Psoas muscle (tissue), 8 donors: ENCODE measurements at places on chromosomes 7 and 10. TPM values are rescaled to one million over a fixed set of nuclear protein-coding genes. Genes with fewer than 3 reads are reported as not detected.

DNA sequence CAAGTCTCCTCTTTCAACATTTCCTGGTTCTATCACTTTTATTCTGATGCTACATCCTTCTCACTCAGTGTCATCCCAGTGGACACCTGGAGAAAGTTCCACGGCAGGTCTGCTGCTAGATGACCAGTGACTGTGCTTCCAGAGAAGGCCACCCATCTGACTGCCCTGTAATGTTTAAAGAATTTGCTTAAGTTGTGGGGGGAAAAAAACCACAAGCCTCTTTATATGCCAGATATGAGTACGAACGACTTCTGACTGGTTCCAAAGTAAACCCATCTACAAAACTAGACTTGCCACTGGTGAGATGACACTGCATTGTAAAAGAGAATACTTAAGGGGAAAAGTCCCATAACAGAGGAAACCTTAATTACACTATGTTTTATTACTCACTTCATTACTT lies 69.6 kb upstream of the VWC2 start:
- no peaks in the 10 kb centered on the region for H3K36me3 ChIP-seq
- no peak overlapping the region for H3K4me3 ChIP-seq
- no peak for DNase-seq
- H3K27me3 ChIP-seq = no peaks in the 10 kb centered on the region

DNA sequence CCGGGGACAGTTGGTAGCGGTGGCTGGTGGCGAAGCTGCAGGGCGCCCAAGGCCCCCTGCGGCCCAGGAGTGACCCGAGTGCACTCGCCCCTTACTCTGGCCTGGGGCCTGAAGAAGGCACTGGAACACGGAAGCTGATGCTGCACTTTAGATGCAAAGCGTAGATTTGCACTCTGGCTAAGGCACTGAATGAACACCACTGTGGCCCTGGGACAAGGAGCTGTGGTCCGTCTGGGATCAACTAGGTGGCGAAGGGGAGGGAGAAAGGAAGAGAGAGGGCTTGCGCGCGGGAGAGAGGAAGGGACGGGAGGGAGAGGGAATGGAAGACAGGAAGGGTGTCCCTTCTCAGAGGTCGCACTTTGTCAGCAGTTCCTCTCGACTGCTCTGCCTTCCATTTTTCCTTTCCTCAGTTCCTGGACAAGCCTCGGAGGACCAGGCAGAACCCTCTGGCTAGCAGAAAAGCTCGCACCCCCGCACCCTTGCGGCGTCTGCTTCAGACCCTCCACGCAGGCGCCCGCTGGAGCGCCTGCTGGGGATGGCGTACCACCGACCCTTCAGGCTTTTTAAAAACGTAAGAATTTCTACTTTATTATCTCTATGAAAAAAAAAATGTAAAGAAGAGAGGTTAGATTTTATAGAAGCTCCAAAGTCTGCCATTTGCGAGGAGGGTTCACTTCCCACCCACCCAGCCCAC lies 1.2 kb downstream of the FERD3L start:
- H3K36me3 ChIP-seq = no peaks in the 10 kb centered on the region
- peak overlapping the region; percentile 13 for H3K4me3 ChIP-seq
- peaks cover 17% of the 10 kb centered on the region for H3K27me3 ChIP-seq
- H3K4me1 ChIP-seq = no peaks in the 10 kb centered on the region
- no peak for DNase-seq

The CCDC201 gene
- total RNA-seq = not detected

- H3K4me3 ChIP-seq = peak overlapping the region; percentile 47
- no peaks in the 10 kb centered on the region for H3K4me1 ChIP-seq
- H3K27ac ChIP-seq = no peak overlapping the region
Measured at GRCh38 chr7:120740348-120740747, 117.6 kb downstream of the TSPAN12 start.

DNA sequence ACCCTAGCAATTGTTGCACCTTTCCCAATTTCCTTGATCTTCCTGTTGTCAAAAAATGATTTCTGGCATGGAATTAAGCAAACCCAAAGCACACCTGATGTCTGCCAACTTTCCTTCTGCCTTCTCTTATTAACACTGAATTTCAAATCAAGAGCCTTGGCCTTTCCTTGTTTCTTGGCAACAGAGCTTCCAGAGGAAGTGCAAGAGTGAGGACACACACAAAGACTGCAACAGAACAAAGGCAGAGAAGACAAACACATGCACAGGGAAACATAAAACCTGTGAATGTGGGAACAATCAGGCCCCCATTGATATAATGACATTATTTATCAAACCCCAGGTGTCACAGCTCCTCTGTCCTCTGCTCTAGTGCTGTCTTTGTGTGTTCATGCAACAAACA lies 73.0 kb upstream of the IL6 start:
- H3K4me1 ChIP-seq = no peaks in the 10 kb centered on the region
- H3K36me3 ChIP-seq = no peaks in the 10 kb centered on the region
- H3K27me3 ChIP-seq = no peaks in the 10 kb centered on the region
- H3K27ac ChIP-seq = no peak overlapping the region

- peaks cover 33% of the 10 kb centered on the region for H3K27me3 ChIP-seq
- no peak overlapping the region for H3K27ac ChIP-seq
- H3K36me3 ChIP-seq = no peaks in the 10 kb centered on the region
- H3K4me3 ChIP-seq = peak overlapping the region; percentile 43
Measured at GRCh38 chr10:133329491-133330202, 7.0 kb downstream of the CALY start.

The DRGX gene
- total RNA-seq = not detected

The ACTL6B gene
- not detected for total RNA-seq

The OR2A7 gene
- total RNA-seq = not detected

The LRRN3 gene
- total RNA-seq = 0.15 TPM

The BEND7 gene
- 27.6 TPM for total RNA-seq

The NEURL1 gene
- total RNA-seq = 33.6 TPM

The CLCN1 gene
- total RNA-seq = 2.9 TPM

GRCh38 chr7:44733708-44734481 lies 14.8 kb upstream of the ZMIZ2 start:
- H3K27ac ChIP-seq = no peak overlapping the region
- H3K27me3 ChIP-seq = no peaks in the 10 kb centered on the region
- DNase-seq = no peak
- no peaks in the 10 kb centered on the region for H3K36me3 ChIP-seq
- no peaks in the 10 kb centered on the region for H3K4me1 ChIP-seq

DNA sequence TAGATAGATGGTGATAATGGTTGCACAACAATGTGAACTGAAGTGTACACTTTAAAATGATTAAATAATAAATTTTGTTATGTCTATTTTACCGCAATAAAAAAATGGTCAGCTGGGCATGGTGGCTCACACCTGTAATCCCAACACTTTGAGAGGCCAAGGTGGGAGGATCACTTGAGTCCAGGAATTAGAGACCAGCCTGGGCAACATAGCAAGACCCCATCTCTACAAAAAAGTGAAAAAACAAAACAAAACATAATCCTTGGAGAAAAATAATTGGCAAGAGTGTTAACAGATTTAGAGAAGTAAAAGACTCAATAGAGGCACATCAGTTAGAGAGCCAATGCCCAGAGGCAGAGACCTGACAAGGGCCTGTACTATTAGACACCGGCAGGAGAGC lies 9.9 kb upstream of the RPEL1 start:
- no peak overlapping the region for H3K27ac ChIP-seq
- H3K36me3 ChIP-seq = no peaks in the 10 kb centered on the region
- H3K4me1 ChIP-seq = peaks cover 5% of the 10 kb centered on the region
- DNase-seq = no peak
- no peak overlapping the region for H3K4me3 ChIP-seq
- no peaks in the 10 kb centered on the region for H3K27me3 ChIP-seq

DNA sequence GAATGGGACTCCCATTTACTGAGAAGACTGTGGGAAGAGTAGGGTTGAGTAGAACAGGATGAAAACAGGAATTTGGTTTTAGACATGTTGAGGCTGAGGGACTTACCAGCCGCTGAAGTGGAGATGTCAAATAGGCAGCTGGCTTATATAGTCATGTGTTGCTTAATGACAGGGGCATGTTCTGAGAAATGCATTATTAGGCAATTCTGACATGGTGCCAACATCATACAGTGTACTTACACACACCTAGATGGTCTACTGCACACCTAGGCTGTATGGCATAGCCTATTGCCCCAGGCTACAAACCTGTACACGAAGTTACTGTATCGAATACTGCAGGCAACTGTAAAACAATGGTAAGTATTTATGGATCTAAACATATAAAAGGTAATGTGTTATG lies 17.5 kb downstream of the ARL3 start:
- no peak overlapping the region for H3K27ac ChIP-seq
- H3K36me3 ChIP-seq = peaks cover 35% of the 10 kb centered on the region
- no peaks in the 10 kb centered on the region for H3K4me1 ChIP-seq
- DNase-seq = no peak
- H3K27me3 ChIP-seq = no peaks in the 10 kb centered on the region

The TUBAL3 gene
- total RNA-seq = 0.16 TPM

The TMEM176A gene
- 13.7 TPM for total RNA-seq

The HOXA1 gene
- not detected for total RNA-seq

DNA sequence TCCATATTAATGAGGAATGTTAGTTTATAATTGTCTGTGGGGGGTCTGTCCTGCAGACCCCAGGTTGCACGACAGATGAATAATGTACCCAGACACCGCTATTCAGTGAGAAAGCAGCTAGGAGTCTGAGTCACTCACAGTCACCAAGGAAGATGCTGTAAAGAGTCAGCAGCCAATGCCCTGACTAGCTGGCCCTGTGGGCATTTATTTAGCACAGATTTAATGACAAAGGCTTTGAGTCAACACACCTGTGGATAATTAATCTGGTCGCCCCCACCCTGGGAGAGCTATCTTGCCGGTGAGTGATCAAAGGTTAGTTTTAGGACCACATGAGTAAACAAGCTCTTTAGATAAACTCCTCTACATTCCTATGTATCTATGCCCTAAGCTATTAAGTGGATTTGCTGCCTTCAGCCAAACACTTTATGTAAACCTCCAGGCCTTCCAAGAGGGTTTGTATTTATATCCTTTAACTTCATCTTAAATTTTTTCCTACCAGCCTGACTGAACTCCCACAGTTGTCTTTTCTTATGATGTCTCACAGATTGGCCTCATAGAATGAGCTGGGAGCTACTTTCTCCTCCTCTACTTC lies 180.0 kb upstream of the ADCY1 start:
- H3K27ac ChIP-seq = no peak overlapping the region
- no peaks in the 10 kb centered on the region for H3K27me3 ChIP-seq
- H3K36me3 ChIP-seq = no peaks in the 10 kb centered on the region
- no peaks in the 10 kb centered on the region for H3K4me1 ChIP-seq
- no peak overlapping the region for H3K4me3 ChIP-seq

GRCh38 chr7:22849172-22849571 lies 26.5 kb upstream of the TOMM7 start:
- no peaks in the 10 kb centered on the region for H3K27me3 ChIP-seq
- peak overlapping the region; percentile 5 for H3K4me3 ChIP-seq
- H3K4me1 ChIP-seq = peaks cover 35% of the 10 kb centered on the region
- H3K36me3 ChIP-seq = no peaks in the 10 kb centered on the region
- peak overlapping the region; percentile 97 for H3K27ac ChIP-seq

- H3K27me3 ChIP-seq = no peaks in the 10 kb centered on the region
- no peaks in the 10 kb centered on the region for H3K4me1 ChIP-seq
- peaks cover under 1% of the 10 kb centered on the region for H3K36me3 ChIP-seq
- no peak overlapping the region for H3K27ac ChIP-seq
- no peak for DNase-seq
- H3K4me3 ChIP-seq = no peak overlapping the region
Measured at GRCh38 chr10:112820320-112820719, 129.7 kb upstream of the TCF7L2 start.

- H3K36me3 ChIP-seq = no peaks in the 10 kb centered on the region
- H3K27me3 ChIP-seq = no peaks in the 10 kb centered on the region
- no peaks in the 10 kb centered on the region for H3K4me1 ChIP-seq
- DNase-seq = no peak
Measured at GRCh38 chr7:148118371-148118770, 472.2 kb upstream of the C7orf33 start.

The ITGB8 gene
- 0.20 TPM for total RNA-seq
